ENCODE measurements at places on chromosomes 5 and 9.

- no peak for DNase-seq
Observed at GRCh38 chr9:96719921-96720320, 58.0 kb downstream of the ZNF510 start.

DNA sequence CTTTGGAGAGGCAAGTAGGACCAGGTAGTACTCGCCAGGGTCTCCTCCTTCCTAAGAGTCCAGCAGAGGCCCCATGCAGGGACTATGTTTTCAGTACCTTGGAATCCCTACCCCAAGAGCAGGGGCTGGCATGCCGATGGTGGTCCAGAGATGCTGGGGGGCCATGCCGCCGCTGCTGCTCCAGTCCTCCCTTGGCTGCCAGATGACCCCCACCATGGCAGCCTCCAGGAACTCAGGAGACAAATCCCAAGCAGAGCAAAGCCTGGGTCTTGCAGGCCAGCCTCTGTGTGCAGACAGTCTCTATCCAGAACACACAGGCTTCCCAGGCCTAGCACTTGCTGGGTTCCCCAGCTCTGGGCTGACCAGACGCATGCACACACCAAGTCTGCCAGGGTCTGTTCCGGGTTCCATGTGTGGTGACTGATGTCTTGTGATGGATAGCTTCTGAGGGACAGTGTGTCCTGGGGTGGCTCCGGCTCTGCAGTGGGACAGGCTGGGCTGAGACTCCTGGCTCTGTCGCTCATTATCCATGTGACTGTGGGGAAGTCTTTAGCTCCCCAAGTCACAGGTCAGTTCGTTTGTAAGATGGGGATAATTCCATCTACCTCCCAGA is 127.3 kb downstream of the CRB2 start:
- DNase-seq, result no peak

GRCh38 chr5:51544031-51544785 is 161.0 kb downstream of the ISL1 start:
- DNase-seq, result no peak

DNA sequence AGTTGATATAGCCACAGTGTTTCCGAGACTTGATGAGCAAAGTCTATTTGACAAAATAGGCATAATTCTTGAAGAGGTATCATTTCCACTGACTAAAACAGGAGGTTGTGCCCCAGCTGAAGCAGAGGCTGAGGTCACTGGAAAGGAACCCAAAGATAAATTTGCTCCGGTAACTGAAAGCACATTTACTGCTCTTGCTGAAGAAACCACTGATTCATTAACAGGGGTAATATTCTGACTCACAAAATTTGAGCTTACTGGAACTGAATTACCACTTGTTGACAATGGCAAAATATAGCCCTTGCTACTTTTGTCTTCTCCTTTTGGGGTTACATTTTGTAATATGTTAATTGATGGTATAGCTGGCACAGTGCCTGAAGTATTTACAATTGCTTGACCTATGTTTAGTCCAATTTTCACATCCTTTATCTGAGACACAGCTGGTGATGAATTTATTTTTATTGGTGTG is 30.2 kb downstream of the MLANA start:
- DNase-seq, result no peak

- DNase-seq, result no peak
Observed at GRCh38 chr5:119389288-119390030, 33.6 kb downstream of the TNFAIP8 start.

- no peak for DNase-seq
Observed at GRCh38 chr5:74648835-74649293, 8.3 kb upstream of the ENC1 start.

DNA sequence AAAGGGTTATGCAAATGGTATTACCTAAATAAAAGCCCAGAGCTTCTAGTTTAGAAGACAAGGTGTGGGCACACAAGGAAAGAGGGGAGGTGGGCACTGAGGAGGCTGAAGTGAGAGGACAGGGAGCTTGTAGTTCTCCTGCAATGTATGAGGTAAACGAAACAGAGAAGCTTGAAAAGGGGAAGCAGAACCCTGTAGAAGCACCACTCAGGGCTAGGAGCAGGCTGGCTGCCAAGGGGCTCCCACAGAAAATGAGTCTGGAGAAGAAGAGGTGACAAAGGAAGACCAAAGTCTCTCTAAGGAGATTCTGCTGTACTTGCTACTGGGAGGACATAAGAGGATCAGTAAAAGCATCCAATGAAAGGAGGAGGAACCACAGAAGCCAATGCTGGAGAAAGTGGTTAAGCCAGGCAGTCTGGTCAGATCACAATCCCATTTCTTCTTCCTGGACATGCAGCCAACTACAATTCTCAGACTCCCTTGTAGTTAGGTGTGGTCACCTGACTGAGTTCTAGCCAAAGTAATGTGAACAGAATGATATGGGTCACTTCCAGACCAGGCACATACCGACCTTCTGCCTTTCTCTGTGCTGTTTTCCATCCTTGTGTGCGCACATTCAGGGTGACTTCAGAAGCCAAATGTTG is 174.5 kb upstream of the MAP3K1 start:
- DNase-seq, result no peak

DNA sequence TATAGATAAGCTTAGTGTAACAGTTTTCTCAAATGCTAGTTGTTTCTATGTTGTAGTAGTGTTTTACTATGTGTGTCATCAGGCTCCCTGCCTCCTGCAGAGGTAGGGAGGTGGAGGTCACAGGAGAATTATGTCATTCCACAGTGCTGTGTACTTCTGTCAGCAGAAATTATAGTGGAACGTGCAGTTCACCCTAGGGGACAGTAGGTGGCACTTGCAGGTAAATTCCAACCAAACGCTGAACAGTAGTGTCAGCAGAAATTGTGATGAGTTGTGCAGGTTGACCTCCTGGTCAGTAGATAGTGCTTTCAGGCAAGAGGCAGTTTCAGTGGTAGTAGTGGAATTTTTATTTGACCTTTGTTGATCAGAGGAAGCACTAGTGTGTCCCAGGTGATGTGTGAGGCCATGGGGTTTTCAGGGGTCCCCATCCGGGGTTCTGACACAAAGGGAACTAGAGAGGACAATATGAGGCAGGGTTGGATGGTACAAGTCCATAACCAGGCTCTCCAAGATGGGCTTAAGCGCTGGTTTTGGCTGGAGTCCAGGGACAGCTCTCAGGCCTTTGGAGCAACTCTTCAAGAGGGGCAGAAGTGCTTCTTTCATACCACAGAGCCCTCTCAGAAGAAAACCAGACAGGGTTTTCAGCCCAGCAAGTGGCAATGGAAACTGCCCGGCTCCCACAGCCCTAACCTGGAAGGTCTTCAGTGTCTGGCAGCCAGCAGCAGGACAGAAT is 402.9 kb downstream of the CYLC2 start:
- no peak for DNase-seq

- DNase-seq, result no peak
Observed at GRCh38 chr5:39211773-39212172, 7.6 kb downstream of the FYB1 start.

DNA sequence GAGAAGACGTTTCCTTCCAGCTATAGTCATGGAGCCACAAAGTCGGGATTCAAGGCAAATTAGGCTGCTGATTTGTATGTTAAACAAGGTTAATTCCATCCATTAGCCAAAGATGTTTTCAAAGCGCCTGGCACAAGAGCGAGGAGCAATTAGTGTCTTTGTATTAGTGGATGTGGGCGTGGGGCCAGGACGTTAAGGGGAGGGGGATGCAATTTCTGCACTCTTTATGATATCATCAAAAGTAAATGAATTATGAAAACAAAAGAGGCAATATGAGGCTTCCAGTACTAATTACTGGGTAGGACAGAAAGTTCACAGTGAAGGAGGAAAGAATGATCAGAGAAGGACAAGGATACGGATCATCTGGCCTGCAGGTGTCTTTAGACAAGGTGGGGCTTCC is 230.9 kb upstream of the MSX2 start:
- no peak for DNase-seq

DNA sequence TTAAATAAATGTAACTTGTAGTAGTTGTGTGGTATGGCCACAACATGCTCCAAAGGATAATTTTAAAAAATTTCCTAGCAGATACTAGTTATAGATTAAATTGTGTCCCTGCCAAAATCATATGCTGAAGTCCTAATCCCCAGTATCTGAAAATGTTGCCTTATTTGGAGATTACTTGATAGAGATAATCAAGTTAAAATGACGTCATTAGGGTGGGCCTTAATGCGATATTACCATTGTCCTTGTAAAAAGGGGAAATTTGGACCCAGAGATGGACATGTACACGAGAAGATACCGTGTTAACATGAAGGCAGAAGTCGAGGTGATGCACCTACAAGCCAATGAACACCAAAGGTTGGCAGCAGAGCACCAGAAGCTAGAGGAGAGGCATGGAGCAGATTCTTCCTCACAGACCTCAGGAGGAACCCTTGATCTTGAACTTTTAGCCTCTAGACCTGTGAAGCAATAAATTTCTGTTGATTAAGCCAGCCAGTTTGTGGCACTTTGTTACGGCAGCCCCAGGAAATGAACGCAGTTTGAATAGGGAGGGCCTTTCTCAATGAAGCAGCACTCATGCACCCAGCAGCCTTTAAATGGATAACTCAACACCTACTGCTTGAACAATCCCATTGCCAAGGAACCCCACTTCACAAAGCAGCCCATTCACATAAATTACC is 148.9 kb downstream of the ARHGAP26 start:
- DNase-seq, result no peak

GRCh38 chr5:135135530-135136226 is 101.7 kb upstream of the PITX1 start:
- no peak for DNase-seq

- no peak for DNase-seq
Observed at GRCh38 chr5:20972419-20972925, 984.5 kb upstream of the CDH18 start.

- DNase-seq, result no peak
Observed at GRCh38 chr5:142439207-142439860, 114.5 kb upstream of the SPRY4 start.

DNA sequence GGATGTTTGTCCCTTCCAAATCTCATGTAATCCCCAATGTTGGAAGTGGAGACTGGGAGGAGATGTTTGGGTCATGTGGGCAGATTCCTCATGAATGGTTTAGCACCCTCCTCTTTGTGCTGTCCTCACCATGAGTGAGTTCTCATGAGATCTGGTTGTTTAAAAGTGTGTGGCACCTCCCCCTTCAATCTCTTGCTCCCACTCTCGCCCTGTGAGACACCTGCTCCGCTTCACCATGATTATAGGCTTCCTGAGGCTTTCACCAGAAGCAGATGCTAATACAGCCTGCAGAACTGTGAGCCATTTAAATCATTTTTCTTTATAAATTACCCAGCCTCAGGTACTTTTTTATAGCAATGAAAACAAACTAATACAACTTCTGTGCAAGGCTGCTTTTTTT is 127.3 kb upstream of the CCDC152 start:
- no peak for DNase-seq

- DNase-seq, result no peak
Observed at GRCh38 chr5:140202078-140202477, 27.1 kb downstream of the CYSTM1 start.

GRCh38 chr5:96673127-96673526 is 11.0 kb downstream of the CAST start:
- no peak for DNase-seq

- no peak for DNase-seq
Observed at GRCh38 chr5:94433397-94434163, 184.8 kb downstream of the KIAA0825 start.

DNA sequence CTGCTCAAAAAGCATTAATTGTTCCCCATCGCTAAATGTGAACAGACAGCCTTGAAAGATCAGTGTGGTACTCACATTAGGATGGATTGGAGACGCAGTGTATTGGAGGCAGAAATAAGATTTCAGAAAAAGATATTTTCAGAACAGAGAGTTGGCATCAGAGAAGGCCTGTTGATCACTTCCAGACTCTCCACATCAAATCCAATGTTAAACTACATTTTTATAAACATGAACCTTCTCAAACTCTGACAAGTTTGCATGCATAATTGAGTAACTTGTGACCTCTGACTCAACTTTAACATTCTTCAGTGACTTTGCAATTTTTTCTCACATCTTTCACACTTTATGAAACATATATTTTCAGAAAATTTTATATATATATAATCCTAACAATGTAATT is 919.6 kb upstream of the SEMA6A start:
- DNase-seq, result no peak

- no peak for DNase-seq
Observed at GRCh38 chr9:87567001-87567400, 69.3 kb downstream of the DAPK1 start.

- DNase-seq, result no peak
Observed at GRCh38 chr9:110886832-110887231, 151.4 kb downstream of the LPAR1 start.

DNA sequence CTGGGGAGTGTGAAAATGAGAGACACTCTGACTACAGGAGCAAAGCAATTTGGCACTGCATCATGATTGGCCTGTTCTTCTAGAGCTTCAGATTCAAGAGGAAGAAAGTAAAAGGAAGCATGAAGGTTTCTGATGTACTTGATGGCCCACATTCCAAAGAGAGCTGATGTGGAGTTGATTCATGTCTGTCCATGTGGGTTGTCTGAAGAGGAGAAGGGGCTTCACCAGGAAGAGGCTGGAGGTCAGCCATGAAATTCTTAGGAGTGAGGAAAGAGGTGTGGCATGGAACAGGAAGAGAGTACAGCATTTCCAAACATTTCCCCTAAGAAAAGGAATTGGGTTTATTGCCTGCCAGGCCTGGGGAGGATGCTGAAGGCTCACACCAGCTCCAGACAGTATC is 70.7 kb downstream of the PTCD2 start:
- no peak for DNase-seq

DNA sequence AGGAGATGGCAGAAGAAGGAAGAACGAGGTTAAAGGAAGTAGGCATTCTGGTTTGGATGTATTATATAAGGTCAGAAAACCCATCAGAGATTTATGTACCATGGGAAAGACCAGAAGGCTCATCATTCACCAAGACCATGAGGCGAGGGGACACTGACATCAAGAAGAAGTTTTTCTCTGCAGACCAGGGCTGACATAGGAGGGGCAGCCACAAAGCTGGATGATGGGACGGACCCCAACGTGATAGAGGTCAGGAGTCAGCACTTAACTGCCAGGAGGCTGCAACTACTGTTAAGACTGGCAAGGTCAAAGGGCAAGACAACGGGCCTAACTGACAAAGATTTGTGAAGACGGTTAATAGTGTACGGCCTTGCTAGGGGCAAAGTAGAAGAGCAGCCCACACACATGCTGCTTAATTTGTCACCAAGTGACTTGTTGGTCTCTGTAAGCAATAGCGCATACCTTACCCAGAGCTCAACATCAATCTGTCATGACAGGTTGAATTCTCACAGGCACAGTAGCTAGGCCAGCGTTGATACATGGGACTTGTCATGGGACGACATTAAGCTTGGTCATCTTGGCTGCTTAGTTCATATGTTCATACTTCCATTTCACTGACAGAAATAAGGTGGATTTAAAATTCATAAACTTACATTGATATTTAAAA is 579.7 kb upstream of the CDH10 start:
- DNase-seq, result no peak

DNA sequence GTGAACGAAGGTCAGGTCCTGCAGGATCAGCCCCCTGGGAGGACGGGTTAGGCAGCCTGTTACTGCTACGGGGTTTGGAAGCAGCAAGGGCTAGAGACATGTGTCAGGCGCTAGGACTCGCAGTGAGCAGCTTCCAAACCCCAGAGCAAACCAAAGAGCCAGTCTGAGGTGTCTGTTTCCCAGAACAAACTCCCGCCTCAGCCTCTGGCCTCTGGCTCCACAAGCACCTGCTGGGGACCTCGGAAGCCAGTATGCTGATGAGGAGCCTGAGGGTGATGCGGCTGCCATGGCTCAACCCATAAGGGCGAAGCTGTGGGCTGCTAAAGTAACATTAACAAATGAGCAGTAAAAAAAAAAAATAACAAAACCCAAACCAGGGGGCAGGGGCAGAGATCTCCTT is 35.0 kb downstream of the PRRT1B start:
- no peak for DNase-seq

- DNase-seq, result no peak
Observed at GRCh38 chr5:172076761-172077244, 70.4 kb upstream of the FBXW11 start.
